ENCODE measurements at places on chromosomes 1 and 21.

DNA sequence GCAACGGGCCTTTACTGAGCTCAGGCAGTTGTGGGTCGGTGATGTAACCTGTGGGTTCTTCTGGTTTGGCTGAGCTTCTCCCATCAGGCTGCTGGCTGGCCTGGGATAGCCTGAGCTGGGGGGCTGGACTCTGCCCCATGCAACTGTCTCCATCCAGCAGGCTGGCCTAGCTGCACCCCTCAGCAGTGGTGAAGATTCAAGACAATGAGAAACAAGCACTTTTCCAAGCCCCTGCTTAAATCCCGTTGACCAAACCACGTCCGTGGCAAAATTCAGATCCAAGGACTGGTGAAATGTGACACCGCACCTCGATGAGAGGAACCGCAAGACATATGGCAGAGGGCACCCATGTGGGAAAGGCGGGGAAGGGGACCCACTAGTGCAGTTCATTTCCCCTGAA, 25.6 kb downstream of the PRSS38 start:
- no peak for DNase-seq

DNA sequence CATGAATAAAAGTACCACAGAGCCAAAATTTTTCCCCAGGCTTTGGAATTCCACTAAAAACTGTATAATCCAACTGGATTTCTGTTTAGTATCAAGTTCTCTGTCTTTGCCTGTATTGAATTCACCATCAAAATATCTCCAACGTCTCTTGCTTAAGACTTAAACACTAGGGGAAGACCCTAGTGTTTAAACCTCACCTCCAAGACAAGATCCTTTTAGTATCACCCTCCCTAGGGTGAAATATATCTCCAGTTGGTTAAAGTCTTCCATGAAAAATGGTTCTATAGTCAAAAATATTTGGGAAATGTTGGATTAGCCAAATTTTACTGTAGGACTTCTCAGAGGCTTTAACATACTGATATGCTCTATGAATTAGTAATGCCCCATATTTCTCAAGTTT, 8.1 kb upstream of the XCL1 start:
- no peak for DNase-seq

- no peak for DNase-seq
These were observed 101.9 kb upstream of the SLC5A9 start for GRCh38 chr1:48120621-48121020.

DNA sequence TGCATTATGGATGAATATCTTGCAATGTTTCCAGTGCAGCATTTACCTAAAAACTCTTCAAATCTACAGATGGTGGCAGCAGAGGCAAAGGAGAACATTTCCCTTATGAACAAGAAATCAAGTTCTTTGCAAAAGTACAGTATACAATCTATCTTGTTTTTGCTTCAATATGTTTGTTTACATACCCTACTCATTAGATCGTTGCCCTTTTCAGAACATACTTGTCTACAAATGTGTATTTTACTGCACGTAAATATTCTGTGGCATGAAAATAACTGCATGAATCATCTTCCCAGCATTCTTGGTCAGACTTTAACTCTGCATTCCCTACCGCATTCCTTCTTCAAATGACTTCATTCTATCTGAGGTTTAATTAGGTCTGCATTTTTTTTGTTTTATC, 212.7 kb downstream of the ZP4 start:
- DNase-seq, result no peak

DNA sequence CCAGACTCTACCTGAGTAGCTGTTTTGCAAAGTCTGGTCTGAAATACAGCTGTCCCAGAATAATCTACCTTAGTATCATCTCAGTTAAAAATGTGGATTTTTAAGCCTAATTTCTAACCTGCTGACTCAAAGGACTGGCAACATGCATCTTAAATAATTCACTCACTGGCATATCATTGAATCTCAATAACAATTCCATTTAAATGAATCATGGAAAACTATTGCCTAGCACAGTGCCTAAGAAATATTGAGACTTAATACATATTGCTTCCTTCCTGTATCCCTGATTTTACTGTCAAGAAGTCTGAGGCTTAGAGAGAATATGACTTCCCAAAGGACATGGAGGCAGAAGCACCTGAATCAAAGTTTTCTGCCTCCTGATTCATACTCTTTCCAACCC, 3.1 kb downstream of the CCDC190 start:
- no peak for DNase-seq

GRCh38 chr1:223010582-223011504, 132.2 kb downstream of the TLR5 start:
- no peak for DNase-seq

- peak; percentile 33 for DNase-seq
These were observed 20.1 kb downstream of the DISP3 start for GRCh38 chr1:11498956-11499594.

DNA sequence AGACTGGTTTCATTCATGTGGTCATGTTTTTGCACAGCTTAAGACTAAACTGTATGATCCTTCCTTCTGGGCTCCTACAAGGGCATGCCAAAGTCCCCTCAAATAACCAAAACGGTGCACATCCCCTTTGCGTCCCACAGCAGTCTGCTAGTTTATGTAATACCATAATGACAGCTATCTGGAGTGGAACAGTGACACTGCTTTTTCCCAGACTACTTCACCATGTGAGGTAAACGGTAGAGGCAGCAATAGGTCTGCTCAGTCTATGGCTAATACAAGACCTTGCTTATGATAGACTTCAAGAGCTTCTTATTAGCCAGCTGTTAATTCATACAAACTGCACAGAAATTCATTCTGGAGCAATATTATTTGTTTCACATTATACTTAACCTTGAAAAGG, 395.5 kb downstream of the SMYD3 start:
- DNase-seq, result no peak

DNA sequence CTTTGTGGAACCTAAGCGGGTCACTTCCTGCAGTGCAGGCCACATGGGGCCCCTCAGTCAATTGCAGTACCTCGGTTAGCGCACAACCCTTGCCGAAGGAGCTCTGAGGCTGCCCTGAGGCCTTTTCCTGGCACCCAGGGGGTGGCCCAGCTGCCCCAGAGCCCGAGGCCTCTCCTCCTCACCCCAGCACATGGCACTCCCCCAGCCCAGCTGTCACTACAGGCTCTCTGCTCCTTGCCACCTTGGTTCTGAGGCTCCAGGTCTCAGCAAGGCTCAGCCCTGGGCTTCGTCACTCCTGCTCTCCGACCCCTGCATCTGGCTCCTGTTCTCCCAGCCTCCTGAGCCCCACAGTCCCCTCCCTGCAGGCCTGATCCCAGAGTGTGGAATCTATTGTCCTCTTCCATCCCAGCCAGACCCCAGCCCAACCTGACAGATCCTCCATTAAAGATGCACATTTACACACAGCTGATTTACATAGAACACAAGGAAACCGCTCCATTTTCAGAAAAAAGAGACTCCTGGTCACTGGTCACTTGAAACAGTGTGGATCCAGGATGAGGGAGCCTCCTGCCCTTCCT, 192.8 kb upstream of the POU3F1 start:
- no peak for DNase-seq

DNA sequence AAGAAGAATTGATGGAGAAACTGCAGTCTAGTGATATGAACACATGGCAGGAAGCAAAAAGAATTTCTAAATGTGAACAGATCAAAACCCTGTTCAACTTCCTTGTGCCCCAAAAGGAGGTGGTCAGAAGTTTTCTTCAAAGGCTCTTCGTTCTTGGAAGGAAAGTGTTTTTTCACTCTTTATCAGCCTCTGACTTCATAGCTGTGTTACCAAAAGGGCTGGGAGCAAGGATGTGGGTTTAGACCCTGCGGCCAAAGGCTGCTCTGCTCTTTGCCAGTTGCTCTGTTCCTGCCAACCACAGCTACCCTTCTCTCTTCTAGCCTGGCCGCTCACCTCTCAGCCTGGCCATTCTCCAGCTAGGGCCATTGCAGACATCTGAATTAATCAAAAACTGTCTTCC, 53.8 kb downstream of the PTGER3 start:
- no peak for DNase-seq

GRCh38 chr1:235441159-235441685, 63.0 kb downstream of the B3GALNT2 start:
- DNase-seq, result no peak

DNA sequence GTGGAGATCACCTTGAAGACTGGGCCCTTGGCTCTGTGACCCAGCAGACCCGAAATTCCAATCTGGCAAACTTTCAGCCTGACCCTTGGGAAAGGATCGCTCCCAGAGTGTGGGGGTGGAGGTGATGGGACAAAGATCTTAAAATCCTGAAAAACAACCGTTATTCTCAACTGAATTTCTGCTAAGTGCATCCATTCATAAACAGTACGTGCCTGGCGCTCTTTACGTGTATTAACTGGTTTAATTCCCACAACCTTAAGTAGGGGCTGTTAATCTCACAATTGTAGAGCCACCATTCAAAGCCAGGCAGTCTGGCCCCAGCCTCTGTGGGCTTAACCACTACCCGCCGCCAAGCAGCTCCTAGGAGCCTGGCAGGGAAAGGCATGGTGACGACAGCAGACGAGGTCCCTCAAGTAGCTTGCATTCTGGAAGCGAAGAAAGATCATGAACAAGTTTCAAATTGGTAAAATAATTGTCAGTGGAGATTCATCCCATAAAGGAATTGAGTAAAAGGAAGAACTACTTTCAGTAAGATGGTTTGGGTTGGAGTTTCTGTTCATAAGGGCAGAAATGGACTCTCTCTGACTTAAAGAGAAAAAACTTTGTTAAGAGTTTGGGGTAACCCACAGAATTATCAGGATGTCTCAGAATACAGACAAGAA, 11.4 kb upstream of the RGS16 start:
- DNase-seq, result peak; percentile 82

- DNase-seq, result no peak
These were observed 12.1 kb upstream of the TSPEAR start for GRCh38 chr21:44723177-44724131.

DNA sequence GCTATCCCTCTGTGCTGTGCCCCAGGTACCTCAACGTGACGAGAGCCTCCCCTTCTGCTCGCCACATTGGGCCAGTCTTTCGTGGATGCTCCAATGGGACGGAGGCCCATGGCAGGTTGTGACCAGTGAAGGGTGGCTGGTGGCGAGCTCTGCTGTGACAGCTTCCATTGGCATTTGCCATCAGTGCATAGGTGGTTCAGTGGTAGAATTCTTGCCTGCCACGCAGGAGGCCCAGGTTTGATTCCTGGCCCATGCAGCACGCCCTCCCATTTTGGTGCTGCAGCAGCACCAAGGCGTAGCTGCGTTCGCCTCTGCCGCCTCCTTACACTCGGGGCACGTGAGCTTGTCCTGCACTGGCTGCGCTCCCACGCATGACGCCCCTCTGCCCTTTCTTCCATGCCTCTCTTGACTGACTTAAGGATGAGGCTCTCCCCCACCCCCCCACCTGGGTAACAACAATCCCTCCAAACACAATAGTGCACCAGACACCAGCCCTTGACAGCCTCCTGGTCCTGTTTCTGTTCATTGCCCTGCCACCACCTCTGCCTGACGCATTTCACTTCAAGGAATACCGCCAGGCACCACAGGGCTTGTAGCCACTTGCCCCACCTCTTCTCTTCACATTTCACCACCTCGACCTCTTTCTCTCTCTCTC, 24.7 kb upstream of the FCGR2A start:
- DNase-seq, result no peak

DNA sequence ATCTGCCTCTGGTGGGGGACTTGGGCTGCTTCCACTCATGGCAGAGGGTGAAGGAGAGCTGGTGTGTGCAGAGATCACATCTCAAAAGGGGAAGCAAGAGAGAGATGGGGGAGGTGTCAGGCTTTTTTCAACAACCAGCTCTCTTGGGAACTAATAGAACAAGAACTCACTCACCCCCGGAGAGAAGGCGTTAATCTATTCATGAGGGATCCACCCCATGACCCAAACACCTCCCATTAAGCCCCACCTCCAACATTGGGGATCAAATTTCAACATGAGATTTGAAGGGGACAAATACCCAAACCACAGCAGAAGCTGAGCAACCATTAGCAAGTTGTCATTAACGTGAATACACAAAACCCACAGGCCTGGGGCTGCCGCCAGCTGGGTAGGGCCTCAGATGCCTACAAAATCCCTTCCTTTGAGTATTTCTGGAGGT, 12.0 kb upstream of the VWA5B1 start:
- DNase-seq, result no peak

DNA sequence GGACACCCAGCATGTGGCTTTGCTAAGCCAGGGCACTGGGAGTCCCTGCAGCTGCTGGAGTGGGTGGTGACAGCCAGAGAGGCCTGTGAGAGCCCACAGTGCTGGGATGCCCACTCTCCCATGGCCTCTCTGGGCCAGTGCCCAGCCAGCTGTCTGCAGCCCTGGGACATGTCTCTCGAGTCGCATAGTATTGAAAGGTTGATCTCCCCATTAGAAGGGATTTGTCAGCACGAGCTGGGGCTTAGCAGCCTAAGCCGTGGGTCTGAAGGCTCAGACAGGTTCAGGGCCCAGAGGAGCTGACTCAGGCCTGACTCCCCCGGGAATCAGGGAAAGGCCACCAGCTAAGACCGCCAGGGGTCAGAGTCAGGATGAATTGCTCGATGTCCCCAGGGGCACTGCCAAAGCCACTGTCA, 53.5 kb downstream of the FOXD2 start:
- DNase-seq, result no peak

GRCh38 chr1:201937624-201938213, 8.6 kb downstream of the LMOD1 start:
- DNase-seq, result no peak

- DNase-seq, result no peak
These were observed 7.0 kb downstream of the CSDE1 start for GRCh38 chr1:114750780-114751179.

DNA sequence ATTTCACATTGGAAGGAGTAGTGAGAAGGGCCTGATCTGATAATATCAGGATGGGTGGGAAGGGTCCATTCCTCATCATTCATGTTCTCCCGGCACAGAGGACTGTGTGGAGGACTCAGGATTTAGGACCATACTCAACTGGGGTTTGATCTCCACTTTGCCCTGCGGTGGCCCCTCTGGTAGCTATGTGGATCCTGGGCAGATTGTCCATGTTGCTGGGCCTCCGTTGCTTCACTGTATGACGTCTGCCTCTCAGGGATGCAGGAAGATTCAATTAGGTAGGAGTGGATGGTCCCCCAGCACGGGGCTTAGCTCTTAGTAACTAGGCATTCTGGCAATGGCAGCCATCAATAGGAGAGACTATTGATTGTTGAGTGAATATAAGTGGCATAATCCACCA, 2.3 kb downstream of the ETS2 start:
- DNase-seq, result no peak

- no peak for DNase-seq
These were observed 4.1 kb downstream of the CDC42BPA start for GRCh38 chr1:227314014-227314848.

GRCh38 chr1:26730695-26731094, 34.9 kb downstream of the ARID1A start:
- DNase-seq, result no peak

- no peak for DNase-seq
These were observed 19.4 kb upstream of the ZNF281 start for GRCh38 chr1:200429221-200429751.

GRCh38 chr1:68210027-68210426, 22.3 kb downstream of the WLS start:
- DNase-seq, result no peak

Data from sigmoid colon (tissue), 7 donors.